ENCODE measurements at places on chromosomes 3 and 15.
A peak's percentile ranks its signal among the peaks of the same experiment; 100 is the strongest.

DNA sequence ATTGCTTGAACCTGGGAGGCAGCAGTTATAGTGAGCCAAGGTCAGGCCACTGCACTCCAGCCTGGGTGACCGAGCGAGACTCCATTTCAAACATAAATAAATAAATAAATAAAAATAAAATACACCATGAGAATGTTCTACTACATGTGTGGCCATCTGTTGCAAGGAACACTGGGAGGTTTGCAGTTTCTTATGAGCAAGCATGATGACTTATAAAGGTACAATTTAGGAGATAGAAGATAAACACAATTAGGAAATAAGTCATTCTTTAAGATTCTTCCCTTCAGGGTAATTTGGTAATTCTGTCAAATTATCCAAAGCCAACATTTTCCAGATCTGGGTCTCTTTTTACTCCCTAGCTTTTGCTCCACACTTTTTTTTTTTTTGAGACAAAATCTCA, 13.4 kb downstream of the HTR3C start:
- no peak for DNase-seq

DNA sequence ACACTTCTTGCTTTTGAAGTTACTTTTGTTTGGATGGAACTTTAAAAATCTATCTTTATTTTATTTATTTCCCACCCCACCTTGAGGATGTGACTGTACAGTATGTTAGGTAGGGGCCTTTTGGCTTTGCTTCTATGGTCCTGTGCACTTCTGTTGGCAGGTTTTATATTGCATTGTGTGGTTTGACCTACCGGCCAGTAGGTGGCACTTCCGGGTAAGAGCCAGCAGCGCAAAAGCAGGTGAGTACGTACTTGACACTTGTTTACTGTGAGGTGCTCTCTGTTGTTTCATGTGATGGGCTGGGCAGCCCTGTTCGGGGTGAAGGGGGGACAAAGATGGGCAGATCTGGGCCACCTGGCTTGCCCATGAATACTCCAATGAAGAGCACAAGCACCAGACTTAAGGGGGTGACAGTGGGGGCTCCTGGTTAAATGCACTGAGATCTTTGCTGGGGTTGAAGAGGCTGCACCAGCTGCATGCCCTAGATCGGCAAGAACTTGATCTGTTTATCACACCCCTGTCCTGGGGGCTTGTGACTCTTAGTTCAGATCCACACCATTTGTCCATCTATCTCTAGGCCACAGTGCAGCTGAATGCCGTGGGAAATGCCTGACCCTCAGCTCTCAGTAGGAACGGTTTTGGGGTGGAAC, 131.6 kb downstream of the NLGN1 start:
- DNase-seq, result peak; percentile 79

GRCh38 chr15:70048198-70048565, 49.5 kb downstream of the TLE3 start:
- no peak for DNase-seq

GRCh38 chr15:58773024-58773423, 1.9 kb downstream of the MINDY2 start:
- no peak for DNase-seq

DNA sequence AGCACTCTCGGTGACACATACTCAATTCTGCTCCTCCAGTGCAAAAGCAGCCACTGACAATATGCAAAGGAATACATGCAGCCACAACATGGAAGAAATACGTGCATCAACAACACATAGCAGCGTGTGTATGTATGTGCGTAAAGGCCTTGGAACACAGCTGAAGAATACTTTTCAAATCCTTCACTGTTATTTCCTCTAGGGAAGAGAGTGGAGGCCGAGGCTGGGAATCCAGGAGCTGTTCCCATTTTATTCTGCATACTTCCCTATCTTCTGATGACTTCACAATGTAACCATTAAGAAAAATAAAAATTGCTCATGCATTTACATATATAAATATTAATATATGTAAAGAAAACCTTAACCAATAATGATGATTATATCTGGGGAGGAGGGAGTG, 36.6 kb upstream of the MGLL start:
- DNase-seq, result no peak

- DNase-seq, result no peak
Measured at GRCh38 chr3:192307631-192308030, 419.7 kb downstream of the FGF12 start.

DNA sequence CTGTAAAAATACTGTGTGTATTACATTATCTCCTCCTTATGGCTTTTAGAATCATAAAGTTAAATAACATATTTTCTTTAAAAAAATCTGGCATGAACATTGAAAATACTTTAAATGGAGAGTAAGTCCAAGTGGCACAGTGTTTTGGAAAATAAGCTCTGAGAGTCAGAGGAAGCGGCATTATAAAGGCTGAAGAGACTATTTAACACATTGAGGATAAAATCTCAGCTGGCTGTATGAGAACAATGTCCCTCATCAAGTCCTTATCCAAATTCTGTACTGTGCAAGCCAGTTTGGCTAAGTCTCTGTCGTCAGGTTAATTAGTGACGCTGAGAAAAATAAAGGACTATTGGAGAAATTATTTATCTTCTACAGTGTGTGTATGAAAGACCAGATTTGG, 245.5 kb downstream of the MFSD1 start:
- no peak for DNase-seq

- DNase-seq, result no peak
Measured at GRCh38 chr3:100257586-100257985, 3.2 kb upstream of the TBC1D23 start.

DNA sequence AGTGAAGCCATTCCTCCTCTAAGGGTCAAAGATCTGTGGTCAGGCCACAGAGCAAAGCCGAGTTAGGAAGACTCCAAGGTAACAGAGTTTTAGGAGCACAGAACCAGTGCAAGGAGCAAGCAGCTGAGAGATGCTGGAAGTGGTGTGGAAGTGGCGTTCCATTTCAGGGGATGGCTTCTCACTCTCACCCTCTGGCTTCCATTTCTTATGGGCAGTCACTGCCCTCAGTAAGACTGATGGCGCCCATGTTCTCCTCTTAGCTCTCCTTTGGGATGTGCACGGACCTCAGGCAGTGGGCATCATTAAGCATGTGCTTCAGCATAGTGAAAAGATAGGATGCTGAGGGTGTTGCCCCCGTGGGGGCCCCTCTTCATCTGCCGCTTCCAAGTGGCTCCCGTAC, 90.3 kb downstream of the ASB7 start:
- no peak for DNase-seq

GRCh38 chr3:39343076-39343717, 13.7 kb downstream of the CCR8 start:
- DNase-seq, result no peak

DNA sequence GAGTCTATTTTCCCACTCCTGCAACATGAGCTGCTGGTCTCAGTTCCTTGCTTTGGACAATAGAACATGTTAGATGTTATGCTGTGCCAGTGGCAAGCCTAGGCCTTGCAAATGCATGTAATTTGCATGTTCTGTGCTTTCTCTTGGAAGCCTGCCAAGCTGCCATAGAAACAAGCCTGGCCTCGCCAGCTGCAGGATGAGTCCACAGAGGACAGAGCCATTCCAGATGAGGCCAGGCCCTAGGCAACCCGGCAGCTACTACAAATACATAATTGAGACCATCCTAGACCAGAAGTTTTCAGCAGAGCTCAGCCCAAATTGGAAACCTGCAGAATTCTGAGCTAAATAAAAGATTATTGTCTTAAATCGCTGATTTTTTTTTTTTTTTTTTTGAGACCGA, 39.6 kb downstream of the TRIM69 start:
- peak; percentile 76 for DNase-seq

GRCh38 chr3:120682095-120682681, at the start of gene HGD:
TSS of gene HGD (minus strand) at chr3:120682239. CDS start at chr3:120682111, 128 bp downstream.
- DNase-seq, result no peak

GRCh38 chr3:71428841-71429596, 154.5 kb downstream of the FOXP1 start:
- no peak for DNase-seq

DNA sequence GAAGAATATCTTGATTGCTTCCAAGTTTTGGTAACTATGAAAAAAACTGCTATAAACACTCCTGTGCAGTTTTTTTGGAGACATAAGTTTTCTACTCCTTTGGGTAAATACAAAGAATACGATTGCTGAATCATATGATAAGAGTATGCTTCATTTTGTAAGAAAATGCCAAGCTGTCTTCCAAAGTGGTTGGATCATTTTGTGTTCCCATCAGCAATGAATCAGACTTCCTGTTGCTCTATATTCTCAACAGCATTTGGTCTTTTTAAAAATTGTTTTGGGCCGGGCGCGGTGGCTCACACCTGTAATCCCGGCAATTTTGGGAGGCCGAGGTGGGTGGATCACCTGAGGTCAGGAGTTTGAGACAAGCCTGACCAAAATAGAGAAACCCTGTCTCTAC, 14.5 kb downstream of the BTD start:
- DNase-seq, result no peak

DNA sequence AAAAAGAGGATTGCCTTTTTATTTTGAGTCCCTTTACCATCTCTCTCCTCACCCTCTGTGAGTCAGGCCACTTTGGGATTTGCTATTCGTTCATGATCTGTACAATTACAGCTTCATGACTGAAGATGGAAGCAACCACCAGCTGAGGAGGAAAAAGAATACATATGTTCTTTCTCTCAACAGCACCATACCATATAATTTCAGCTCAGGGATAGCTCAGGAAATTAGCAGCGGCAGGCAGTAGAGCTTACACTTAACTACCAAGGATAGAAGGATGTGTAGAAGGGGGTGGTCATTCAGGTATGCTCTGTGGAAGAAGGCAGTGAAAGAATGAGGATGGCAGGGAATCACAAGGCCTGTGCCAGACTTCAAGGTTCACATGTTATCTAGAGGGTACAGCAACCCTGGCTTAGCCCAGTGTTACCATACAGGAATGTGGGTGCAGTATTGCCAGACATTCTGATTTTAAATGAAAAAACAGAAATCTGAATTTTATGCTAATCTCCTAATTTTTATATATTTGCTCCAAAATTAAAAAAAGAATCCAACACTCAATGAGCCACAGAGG, 17.9 kb downstream of the PLS1 start:
- no peak for DNase-seq

Data from NCI-H2029 (cell line).